ENCODE measurements at places on chromosomes 6 and 20. TPM values are rescaled to one million over a fixed set of nuclear protein-coding genes. Genes with fewer than 3 reads are reported as not detected.

DNA sequence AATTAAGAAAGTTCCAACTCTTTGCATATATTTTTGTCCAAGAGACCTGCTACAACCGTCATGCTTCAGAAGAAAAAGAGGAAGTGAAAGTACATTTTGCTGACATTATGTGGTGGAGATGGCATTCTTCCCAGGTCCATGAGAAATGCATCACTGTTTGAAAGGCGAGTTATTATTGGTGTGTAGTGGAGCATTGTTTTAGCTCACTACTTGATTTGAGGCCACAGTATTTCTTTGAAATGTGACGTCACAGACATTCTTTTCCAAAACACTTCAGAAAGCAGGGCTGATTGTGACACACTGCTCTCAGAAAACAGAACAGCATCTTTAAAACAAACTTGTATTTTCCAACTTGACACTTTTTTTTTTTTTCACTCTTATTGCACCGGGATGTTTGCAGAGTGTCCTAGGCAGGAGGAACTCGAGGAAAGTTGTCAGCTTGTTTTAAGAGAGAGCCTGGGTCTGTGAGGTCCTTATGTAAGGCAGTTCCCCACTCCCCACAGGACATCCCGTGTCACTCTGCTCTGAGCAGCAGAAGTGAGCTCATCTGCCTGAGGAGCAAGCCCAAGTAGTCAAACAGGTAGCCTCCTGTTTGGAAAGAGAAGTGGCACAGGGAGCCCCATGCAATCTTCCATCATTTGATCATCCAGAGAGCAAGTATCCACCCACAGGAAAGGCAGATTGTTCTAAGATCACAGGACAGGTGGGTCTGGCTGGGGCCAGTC, 1.1 kb downstream of the SPTLC3 start:
- no peak for DNase-seq

GRCh38 chr6:47130086-47130485, 88.0 kb upstream of the ADGRF1 start:
- no peak for DNase-seq

DNA sequence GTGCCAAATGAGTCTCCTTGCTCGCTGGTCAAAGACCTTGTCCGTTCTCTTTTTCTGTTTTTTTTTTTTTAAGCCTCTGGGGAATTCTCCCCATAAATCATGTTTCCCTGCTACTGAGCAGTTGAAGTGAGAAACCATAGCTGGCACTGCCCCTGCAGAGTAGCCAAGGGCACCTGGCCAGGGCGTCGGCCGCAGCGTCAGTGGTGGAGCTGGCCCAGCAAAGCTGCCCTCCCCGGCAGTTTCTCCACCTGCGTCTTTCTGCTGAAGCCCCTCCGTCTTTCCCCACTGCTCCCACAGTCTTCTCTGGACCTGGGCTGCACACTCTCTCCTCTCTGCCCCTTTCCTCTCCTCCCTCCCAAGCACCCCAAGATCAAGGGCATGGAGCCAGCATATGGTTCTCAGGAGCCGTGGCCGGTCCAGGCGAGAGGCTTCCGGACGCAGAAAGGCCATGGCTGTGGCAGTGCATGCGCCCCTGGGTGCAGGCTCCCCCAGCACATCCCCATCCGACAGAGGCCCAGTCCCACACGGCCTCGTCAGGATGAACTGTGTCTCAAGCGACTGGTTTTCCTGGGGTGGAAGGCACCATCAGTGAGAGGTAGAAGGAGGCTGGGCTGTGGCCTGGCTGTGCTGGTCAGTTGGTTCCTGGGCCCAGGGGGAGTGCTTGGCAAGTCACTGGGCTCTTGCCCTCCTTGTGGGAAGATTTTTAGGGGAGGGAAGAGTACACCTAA, 218.1 kb downstream of the ERMARD start:
- DNase-seq, result peak; percentile 74

GRCh38 chr6:37482606-37483251, 17.0 kb downstream of the CCDC167 start:
- no peak for DNase-seq

DNA sequence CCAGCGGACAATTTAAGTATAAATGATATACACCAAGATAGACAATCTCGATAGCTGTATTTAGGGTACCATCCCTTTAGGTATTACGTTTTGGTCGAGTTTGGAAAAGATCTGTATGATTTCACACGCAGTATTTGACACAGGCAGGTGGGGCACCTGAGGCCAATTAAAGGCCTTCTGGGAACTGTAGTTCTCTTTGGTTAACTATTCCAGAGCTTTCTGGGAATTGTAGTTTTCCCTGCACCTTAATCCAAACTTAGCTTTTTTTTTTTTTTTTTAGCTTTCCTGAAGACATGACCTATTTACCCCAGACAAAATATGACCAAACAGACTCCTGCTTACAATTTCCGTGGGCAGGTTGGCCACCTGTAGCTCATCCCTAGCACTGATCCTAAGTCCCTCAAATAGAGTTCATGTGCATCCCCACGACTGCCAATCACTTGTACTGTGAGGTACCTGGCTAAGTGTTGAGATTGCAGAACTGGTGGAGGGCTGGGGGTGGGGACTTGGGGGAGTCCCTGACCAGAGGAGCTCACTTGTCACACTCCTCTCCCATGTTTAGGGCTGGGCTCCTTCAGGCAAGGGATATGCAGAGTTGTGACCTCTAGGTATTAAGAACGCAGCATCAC, 999 bp upstream of the EHMT2 start:
- no peak for DNase-seq

The TLDC2 gene
- total RNA-seq, result not detected
